ENCODE measurements at places on chromosomes 7 and 10. TPM values are rescaled to one million over a fixed set of nuclear protein-coding genes. Genes with fewer than 3 reads are reported as not detected.

The SH2B2 gene
- total RNA-seq = 1.6 TPM

The IFRD1 gene
- 24.1 TPM for total RNA-seq

The ZNF735 gene
- total RNA-seq = not detected

GRCh38 chr10:100987685-100988049 lies 324 bp downstream of the TWNK start:
- DNase-seq = no peak

The OR9A2 gene
- not detected for total RNA-seq

The FLNC gene
- total RNA-seq = 279 TPM

- DNase-seq = no peak
Measured at GRCh38 chr7:79296553-79297320, 156.7 kb downstream of the MAGI2 start.

The GHRHR gene
- not detected for total RNA-seq

- peak; percentile 77 for DNase-seq
Measured at GRCh38 chr10:124641282-124642087, 102.7 kb downstream of the FAM53B start.

The FAM25G gene
- total RNA-seq = not detected

GRCh38 chr7:380711-381210 lies 90.8 kb downstream of the FOXL3 start:
- no peak for DNase-seq

- DNase-seq = no peak
Measured at GRCh38 chr10:85420501-85421191, 945.9 kb downstream of the GRID1 start.

GRCh38 chr10:97319671-97320479 lies 804 bp downstream of the FRAT1 start:
- DNase-seq = peak; percentile 84

The RPEL1 gene
- not detected for total RNA-seq

DNA sequence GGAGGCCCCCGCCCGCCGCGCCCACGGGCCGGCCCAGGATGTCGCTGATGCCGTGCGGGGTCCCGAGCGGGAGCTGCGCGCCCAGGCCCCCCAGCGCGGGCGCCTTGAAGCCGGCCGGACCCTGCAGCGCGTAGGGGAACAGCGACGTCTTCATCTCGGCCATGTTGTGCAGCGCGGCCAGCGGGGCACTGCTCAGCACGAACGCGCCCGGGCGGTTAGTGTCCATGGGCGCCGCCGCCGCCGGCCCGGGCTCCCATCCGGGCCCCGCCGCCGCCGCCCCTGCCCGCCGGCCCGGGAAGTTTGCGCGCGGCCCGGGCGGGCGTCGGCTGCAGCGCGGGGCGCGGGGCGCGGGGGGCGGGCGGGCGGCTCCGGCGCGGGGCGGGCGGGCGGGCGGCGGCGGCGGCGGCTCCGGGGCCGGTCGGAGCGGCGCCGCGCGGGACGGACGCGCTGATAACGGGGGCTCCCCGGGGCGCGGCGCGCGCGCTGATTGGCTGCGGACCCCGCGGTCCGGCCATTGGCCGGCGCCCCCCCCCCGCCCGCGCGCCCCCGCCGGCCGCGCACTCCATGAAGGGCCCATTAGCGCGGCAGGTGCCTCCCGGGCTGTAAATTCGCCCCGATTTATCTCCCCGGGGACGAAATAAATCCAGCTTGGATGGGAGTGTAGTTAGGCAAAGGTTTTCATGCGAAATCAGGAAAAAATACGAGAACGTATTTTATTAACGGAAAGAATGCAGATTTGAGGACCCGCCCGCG lies at the start of gene NKX6-2:
Gene NKX6-2 (minus strand): TSS at position 425 of the 753 bp plus-strand sequence. CDS start 199 bp downstream, at position 226.
- no peak for DNase-seq

The PRSS58 gene
- not detected for total RNA-seq

The PLA2G12B gene
- total RNA-seq = 7.9 TPM

GRCh38 chr10:52642208-52642607 lies 130.4 kb downstream of the MBL2 start:
- DNase-seq = no peak

GRCh38 chr7:30920584-30921539 lies 9.2 kb downstream of the AQP1 start:
- DNase-seq = peak; percentile 88

- DNase-seq = no peak
Measured at GRCh38 chr10:101695404-101695890, 477 bp upstream of the FBXW4 start.

- DNase-seq = no peak
Measured at GRCh38 chr7:90980545-90980944, 283.7 kb upstream of the FZD1 start.

DNA sequence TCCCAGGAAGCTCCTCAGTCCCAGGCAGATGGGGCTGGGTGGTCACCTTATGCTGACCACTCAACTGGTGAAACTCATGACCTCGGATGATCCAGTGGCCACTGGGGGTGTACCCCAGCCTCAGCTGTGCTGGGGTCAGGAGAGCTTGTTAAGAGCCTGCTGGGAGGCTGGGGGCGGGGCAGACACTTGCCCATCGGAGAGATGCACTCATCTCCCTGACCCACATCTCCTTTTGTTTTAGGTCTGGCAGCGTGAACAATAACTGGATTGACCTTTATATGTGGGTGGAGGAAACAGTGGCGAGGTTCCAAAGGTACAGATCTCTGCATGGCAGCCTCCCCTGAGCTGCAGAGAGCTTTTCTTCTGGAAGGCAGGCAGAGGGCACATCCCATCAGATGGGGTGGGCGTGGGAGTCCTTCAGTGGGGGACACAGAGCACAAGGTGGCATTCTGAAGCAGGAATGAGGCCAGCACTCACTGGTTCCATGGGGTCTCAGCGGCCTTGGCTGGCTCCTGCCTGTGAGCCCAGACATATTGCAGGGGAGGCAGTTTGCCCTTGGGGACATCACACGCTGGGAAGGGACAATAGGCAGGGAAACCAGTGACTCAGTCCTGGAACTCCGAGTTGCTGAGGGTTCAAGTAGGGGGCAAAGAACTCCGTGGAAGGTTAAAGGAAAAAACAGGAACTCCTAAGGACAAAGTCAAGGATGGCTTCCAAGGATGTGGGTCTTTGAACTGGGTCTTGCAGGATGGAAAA lies 5.2 kb downstream of the ANTXRL start:
- no peak for DNase-seq

The KIAA1217 gene
- 31.3 TPM for total RNA-seq

DNA sequence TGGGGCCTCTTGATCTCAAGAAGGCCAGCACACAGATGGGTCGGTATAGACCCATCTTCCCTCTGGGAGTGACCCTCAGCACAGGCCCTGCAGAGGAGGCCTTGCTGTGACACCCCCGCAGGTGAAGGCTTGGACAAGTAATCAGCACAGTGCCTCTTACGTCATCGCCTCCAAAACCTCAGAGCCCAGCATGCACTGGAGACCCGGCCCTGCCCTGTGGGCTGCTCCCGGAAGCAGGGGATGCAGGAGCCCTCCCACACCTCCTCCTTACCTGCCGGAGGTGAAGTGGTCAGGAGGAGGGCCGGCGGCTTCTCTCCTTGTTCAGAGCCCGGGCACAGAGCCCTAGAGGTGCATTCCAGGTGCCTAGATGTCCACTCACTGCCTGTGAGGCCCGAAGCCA lies 121.4 kb downstream of the PAXIP1 start:
- no peak for DNase-seq

GRCh38 chr10:59718257-59718656 lies 8.6 kb upstream of the SLC16A9 start:
- DNase-seq = no peak

- no peak for DNase-seq
Measured at GRCh38 chr10:78044179-78044578, 10.5 kb downstream of the RPS24 start.

GRCh38 chr10:69906425-69906824 lies 104.7 kb downstream of the COL13A1 start:
- DNase-seq = no peak

GRCh38 chr7:101164071-101164840 lies 1.1 kb downstream of the VGF start:
- DNase-seq = no peak

GRCh38 chr7:45712872-45713668 lies 138.9 kb downstream of the ADCY1 start:
- peak; percentile 39 for DNase-seq

GRCh38 chr10:80649183-80649582 lies 111.5 kb downstream of the SH2D4B start:
- DNase-seq = no peak

GRCh38 chr7:85046534-85046933 lies 140.3 kb downstream of the SEMA3D start:
- no peak for DNase-seq

The CCL26 gene
- total RNA-seq = 1.6 TPM

DNA sequence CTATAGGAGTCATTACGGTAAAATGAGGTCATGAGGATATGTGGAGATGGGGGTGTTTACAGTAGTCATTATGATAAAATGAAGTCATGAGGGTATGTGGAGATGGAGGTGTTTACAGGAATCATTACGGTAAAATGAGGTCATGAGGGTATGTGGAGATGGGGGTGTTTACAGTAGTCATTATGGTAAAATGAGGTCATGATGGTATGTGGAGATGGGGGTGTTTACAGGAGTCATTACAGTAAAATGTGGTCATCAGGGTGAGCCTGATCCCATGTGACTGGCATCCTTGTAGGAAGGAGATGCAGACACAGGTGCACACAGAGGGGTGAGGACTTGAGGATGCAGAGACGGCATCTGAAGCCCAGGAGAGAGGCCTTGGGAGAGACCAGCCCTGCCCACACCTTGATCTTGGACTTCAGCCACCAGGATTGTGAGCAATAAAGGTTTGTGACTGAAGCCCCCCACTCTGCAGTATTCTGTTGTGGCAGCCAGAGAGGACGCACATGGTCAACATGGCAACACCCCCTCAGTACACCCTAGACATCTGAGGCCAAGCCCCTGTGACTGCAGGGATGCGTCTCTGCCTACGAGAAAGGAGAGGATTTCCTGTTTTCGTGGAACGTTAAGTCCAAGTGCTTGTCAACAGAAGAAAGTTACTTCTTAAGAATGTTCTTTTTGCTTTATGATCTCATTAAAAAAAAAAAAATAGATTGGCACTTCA lies 544.4 kb downstream of the DNAJB6 start:
- no peak for DNase-seq

DNA sequence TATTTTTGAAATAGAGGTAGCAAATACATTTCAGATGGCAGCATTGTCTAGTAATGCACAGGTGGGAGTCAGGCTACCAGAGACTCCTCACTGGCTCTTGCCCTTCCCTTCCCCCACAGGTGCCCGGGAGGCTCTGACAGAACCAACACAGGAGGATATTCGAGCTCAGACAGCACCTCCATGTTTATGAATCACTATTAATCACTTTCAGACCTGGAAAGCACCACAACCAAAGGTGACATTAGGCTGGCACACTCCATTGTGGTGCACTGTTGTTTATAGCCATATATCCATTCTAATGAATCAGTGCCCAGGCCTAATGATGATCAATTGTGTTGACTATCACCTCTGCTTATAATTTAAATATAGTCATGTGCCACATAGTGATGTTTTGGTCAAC lies 107.8 kb upstream of the NAMPT start:
- DNase-seq = no peak

- no peak for DNase-seq
Measured at GRCh38 chr7:95485391-95486123, at the start of gene ASB4. Gene ASB4 (plus strand): TSS chr7:95485943. CDS start chr7:95485972, 29 bp downstream.

DNA sequence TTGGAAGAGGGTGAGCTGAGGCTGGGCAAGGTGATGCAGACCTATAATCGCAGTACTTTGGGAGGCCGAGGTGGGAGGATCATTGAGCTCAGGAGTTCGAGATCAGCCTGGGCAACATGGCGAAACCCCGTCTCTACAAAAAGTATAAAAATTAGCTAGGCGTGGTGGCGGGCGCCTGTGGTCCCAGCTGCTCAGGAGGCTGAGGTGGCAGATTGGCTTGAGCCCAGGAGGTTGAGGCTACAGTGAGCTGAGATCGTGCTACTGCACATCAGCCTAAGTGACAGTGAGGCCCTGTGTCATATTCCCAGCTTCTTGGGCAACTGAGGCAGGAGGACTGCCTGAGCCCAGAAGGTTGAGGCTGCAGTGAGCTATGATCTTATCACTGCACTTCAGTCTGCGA lies 13.6 kb downstream of the BMPR1A start:
- DNase-seq = no peak

DNA sequence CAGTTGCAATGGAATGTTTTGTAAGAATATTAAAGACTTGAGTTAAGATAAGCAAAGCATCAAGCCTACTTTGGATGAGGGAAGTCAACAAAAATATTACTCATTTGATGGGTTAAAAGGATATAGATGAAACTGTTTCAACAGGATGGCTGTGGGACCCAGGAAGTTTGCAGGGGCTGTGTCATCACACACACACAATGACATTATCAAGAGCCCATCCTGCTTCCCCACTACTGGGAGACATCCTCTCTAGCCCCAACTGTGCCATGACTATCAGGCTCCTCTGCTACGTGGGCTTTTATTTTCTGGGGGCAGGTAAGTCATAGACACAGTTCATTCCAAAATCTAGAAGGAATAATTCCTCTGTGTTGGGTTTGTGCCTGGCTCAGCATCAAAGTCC lies 78.8 kb upstream of the PRSS1 start:
- no peak for DNase-seq

DNA sequence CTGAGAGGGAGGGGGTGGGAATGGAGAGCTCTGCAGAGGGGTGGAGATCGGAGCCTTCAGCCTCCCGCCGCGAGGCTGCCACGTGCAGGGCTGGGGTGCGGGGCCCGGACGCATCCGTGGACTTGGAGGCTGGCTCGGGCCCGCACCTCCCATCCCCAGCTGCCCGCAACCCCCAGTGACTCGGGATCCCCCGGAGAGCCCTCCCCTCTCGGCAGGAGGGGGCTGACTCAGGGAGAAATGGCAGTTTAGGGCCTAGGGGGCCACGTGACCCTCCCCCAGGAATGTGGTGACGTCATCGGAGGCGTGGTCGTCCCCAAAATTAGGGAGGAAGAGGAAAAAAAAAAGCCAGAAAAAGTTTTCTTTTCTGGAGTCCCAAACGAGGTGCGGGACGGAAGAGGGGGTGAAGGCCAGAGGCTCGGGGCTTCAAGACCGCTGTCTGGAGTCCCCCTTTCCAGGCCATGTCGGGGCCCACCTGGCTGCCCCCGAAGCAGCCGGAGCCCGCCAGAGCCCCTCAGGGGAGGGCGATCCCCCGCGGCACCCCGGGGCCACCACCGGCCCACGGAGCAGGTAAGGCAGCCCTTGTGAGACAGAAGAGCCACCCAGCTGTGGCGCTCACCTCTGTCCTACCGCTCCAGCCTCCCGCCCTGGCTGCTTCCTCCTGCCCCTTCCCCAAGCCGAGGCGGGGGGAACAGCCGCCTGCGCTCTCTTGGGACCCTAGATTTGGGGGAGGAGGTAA lies at the start of gene TRIP6:
Gene TRIP6 (plus strand): TSS at position 348 of the 736 bp plus-strand sequence. CDS start 111 bp downstream, at position 459.
- DNase-seq = peak; percentile 94

DNA sequence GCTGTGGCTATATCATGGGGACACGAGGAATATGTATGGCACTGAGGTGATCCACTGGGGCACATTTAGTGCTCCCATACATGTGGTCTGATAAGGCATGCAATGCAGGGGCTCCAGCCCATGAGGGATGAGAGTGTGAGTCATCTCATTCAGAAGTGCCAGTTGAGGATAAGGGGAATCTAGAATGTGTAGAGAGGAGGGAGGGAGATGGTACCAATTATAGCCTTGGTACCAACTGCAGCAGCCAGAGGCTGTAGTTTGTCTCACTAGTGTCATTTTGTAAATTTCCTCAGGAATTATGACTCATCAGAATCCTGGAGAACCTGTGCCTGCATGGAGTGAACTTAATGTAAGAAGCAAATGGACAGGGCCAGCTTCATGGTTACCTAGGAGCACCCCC lies 46.2 kb downstream of the LAMB4 start:
- DNase-seq = no peak

All from right cardiac atrium (tissue), 5 donors.